HCEC 1CT (cell line): ENCODE measurements at places on chromosomes 4 and X.

DNA sequence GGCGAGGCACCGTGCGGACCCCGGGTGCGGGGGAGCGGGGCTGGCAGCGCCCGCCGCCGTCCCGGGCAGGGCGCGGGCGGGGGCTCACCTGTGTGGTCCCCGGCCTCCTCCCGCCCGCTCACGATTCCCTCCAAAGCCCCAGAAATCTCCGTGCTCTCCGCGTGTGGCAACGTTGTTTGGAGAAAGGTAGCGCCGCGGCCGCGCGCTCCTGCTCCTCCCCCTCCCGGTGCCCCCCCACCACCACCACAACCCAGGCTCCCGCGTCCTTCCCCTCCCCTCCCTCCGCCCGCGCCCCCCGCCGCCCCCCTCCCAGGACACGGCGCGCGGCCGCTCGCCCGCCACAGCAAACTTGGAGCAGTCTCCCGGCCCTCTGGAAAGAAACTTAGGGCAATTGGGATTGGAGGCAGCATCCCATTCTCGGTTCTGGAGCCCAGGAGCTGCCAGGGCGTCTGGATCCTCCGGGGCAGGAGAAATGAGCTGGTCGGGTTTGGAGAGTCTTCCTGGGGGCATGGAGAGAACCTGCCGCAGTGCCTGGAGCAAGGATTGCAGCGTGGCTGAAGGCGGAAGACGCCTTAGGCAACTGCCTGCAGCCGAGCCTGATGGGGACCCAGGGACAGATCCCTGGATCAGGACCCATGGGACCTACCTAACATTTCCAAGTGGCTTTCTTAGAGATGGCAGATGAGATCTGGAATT, 855 bp downstream of the KLF3 start:
- DNase-seq, result peak; percentile 37

DNA sequence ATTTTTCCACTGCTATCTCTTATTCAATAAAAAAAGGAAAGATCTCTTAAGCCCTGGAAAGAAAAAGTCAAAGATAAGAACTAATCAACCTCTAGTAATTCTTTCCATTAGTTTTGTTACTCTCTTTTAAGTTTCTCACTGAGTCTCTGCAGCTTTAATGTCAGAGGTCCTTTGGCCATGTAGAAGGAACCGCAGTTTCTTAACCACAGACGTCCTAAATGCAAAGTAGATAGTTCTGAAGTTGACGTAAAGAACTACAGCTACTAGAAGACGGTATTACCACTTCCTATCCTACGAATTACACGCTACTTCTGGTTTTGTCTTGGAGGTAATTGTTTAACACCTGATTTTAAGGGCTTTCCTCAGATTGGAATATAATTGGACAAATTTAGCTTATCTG, 325.9 kb downstream of the ANKRD50 start:
- DNase-seq, result no peak

DNA sequence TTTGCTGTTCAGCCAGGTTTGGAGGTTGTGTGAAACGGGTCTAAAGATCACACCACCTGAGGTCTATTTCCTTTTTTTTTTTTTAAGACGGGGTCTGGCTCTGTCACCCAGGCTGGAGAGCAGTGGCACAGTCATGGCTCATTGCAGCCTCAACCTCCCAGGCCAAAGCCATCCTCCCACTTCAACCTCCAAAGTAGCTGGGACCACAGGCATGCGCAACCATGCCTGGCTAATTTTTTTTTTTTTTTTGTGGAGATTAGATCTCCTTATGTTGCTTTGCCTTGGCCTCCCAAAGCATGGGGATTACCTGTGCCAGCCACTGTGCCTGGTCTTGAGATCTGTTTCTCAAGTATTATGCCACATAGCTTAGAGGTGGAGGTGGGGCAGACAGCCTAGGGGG, 49.2 kb upstream of the ELOVL6 start:
- no peak for DNase-seq

- no peak for DNase-seq
Measured at GRCh38 chr4:7807351-7807921, 132.2 kb downstream of the AFAP1 start.

DNA sequence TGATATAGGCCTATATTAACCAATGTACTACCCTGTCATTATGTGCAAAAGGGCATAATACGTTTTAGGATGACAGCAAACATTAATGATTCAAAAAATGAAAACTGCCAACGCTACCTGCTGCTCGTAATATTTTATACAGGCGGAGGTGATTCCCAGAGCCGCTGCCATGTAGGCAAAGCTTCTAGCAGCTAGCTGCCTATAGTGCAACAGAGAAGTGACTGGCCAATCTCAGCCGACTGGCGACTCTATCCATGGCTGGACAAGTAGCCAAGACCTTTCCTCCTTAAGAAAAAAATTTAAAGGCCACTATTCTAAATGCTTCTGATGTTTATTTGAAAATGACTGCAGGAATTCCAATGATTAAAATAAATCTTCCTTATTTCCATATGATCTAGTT, 1.9 kb downstream of the PPARGC1A start:
- DNase-seq, result no peak

GRCh38 chr4:94833394-94833793, 75.6 kb downstream of the BMPR1B start:
- DNase-seq, result no peak
